Right forelimb (tissue), 1 donor: ENCODE measurements at places on chromosomes 5 and 9.

DNA sequence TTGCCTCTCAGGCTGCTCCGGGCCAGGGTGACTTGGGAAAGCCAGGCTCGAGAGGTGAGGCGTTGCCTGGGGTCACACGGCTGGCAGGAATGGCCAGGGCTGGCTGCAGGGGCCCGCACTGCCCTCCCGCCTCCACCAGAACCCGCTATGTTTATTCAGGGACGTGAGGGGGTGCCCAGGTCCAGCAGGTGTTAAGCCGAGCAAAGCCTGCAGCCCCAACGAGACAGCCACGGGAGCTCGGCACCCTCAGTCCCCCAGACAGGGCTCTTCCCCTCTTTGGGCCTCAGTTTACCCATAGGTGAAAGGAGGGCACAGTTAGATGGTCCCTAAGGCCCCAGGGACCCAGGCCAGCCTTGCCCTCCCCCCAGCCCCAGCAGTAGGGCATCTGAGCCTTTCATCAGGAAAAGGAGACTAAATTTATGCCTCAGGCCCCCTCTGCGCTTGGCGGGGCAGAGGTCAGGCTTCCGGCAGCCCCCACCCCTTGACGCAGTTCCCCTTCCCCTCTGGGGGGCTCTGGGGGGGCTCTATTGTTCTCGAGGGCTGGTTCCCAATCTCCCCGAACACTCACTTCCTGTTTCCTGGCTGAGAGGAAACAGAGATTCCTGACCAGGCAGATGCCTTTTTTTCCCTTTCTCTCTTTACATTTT lies 7.1 kb upstream of the EGFL7 start:
- DNase-seq: no peak

DNA sequence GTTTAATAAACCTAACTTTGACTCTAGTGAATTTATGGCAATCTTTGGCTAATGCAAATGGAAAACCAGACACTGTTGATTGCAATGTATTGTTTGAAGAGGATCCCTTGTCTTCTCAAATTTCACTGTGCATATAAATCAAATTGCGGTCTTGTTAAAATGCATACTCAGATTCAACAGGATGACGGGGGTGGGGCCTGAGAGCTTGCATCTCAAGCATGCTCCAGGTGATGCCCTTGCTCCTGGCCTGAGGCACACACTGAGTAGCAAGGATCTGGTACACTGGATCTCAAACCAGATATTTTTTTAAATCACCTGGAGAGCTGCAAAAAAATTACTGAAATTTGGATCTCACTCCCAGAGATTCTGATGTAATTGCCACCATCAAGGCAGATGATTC lies 463.7 kb downstream of the DNAH5 start:
- no peak for DNase-seq

GRCh38 chr9:99026956-99027298 lies 78.0 kb upstream of the TGFBR1 start:
- peak; percentile 32 for DNase-seq

- DNase-seq: no peak
These were observed 100.9 kb downstream of the ATP10B start for GRCh38 chr5:160750938-160751657.

- no peak for DNase-seq
These were observed 45.9 kb upstream of the CDH18 start for GRCh38 chr5:20033881-20034280.

GRCh38 chr5:44797841-44798240 lies 10.9 kb upstream of the MRPS30 start:
- DNase-seq: no peak

- DNase-seq: no peak
These were observed 284.8 kb downstream of the ADGRV1 start for GRCh38 chr5:90843443-90843842.

DNA sequence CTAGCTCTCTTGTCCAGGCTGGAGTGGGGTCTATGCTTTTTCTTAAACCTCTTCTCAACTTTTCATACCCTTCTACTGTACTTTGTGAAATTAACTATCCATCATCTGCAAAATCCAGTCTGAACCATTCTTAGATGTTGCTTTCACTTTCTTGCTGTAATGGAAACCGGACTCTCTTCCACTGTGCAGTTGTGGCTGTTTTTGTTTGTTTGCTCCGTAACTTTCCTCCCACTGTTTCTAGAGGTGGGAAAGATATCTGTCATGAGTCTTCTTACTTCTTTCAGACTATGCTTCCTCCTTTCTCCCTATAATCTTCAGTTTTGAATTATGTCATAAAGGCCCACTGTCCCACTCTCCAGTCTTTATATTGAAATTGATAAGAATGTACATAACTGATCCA lies 6.5 kb downstream of the TNPO1 start:
- DNase-seq: no peak

GRCh38 chr9:2231829-2232228 lies 216.7 kb downstream of the SMARCA2 start:
- DNase-seq: no peak

DNA sequence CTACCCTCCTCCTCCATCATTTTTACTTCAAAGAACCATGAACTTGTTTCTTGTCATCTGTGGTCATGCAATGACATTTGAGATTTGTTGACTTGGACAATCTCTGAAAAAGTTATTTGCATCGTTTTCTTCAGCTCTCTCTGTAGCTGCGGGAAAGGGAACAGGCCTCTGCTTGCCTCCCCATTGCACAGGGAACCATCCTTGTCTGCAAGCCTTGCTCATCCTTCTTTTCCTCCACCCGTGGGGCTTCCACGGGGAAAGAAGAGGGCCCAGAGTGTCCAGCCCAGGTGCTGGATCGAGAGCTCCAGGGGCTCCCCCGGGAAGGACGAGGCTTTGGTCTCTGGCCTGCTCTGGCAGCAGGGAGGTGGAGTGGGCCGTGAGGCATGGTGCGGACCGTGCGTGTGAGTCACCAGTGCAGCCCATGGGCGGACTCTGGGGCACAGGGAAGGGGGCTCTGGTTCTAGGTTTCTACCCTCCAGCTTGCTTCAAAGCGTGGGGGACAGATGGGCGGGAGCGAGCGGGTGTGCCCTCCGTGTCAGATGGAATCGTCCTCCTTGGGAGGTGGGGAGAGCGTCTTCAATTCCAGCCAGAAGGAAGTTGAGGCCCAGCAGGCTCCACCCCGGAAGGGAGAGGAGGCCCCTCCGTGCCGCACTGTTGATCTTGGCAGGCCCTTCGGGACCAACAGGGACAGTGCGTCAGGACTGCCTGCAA lies 6.0 kb upstream of the IRX4 start:
- no peak for DNase-seq

DNA sequence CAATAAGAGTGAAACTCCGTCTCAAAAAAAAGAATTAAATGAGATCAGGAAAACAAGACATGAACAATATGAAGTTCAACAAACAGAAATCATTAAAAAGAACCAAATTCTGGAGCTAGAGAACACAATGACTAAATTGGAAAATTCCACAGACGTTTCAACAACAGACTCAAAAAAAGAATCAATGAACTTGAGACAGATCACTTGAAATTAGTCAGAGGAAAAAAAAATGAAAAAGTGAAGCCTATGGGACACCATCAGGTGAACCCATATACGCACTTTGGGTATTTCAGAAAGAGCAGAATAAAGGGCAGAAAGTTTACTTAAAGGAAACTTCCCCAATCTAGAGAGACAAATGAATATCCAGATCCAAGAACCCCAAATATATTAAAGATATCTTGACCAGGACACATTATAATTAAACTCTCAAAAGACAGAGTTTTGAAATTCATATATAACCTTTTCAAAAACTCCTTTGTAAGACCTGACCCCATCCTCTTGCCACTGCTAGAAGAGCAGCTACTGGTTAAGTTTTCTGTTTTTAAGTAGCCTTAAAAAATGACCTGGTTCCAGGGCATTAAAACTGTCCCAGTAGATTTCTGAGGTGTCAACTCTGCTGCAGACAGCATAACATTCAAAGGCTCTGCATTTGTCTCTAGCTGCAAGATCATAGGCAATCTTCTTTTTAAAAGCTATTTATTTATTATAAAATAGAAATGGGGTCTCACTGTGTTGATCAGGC lies 7.7 kb upstream of the MATR3 start:
- no peak for DNase-seq

DNA sequence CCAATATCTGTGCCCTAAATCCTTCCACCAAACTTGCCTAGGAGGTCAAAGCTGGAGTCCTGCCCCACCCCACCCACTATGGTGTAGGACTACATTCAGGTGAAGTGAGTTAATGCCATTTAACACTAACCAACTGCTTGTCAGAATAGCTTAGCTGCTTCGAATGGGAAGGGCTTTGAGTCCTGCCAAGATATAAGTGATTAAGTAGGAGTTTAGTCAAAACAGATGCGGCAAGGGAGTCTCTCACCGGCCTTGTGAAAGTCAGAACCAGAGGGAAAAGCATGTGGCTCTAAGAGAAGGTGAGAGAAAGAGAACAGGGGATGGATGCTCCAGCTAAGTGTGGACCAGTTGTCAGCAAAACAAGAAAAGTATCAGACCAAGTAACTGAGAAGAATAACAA lies 132.6 kb downstream of the SPOCK1 start:
- DNase-seq: no peak

DNA sequence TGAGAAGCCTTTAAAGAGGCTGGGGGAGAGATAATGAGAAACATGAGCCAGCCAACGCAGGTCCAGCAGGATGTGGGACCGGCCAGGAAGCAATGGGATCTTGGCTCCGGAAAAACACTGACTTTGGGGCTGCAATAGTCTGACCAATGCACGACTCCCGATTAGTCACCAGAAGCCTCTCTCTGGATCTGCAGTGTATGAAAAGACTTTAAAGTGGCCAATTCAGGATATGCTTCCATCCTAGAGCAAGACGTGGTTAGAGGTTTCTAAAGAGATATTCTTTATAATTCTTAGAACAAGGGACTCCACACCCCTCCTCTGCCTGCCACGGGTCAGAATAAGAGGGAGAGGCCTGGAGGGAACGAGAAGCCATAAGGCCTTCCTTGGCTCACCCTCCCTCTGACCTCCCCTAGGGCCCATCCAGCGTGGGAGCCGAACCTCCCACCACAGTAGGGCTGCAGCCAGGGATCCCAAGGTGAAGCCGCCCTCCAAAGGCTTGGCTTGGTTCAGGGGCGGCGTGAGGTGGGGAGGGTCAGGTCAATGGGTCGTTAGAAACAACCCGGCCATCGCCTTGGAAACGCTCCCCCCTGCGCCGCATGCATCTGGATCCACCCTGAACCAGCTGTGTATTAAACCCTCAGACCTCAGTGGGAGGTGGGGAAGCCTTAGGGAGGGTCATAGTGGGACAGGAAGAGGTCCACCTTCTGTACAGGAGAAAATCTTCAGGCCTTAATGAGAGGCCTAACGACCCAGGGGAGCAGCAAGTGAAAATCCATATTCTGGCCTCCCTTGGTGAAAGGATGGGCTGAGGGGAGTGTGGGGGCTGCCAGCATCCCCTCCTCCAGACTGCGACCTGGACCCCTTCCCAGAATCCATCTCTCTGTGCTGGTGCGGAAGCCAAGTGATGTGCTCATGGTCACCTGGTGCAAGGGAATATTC lies 11.1 kb downstream of the FGF1 start:
- DNase-seq: peak; percentile 81

DNA sequence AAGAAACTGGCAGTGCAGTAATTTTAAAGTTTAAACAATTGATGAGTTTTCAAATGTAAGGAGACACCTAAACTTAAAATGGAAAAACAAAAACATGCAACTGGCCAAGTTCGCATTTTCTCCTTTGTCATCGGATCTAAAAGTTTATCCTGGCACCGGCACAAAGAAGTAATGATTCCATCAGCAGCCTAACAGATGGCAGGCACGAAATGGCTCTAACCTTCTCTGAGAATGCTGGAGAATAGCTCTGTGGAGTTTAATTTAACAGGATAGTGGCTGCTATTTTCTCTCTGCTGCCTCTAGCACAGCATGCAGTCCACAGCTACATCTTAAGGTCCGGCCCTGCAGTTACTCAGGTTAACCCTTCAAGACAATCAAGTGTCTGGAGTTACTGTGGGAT lies 82.2 kb downstream of the PRELID2 start:
- no peak for DNase-seq
